ENCODE measurements at places on chromosomes 5 and 9. TPM values are rescaled to one million over a fixed set of nuclear protein-coding genes. Genes with fewer than 3 reads are reported as not detected.
A peak's percentile ranks its signal among the peaks of the same experiment; 100 is the strongest.

- DNase-seq, result no peak
These were observed 112.3 kb downstream of the SMARCA2 start for GRCh38 chr9:2127486-2127885.

- no peak for DNase-seq
These were observed 2.0 kb downstream of the AGPAT2 start for GRCh38 chr9:136685216-136685615.

DNA sequence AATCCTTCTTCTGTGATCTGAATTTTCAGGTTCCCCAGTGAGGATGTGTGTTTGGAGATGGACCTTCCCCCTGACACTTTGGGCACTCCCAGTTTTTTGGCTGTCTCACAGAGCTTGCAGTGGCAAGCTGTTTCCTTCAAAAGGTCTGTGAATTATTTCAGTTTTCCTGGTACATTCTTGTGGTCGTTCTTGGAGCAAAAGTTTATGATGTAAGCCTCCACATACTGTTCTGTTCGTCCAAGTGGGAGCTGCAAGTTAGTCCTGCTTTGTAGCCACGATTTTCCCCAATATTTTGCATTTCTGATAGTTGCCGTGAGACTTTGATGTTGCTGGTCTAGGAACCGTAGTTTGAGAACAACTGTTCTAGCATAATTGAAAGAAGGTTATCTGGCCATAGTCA is 88.3 kb downstream of the MTAP start:
- DNase-seq, result no peak

DNA sequence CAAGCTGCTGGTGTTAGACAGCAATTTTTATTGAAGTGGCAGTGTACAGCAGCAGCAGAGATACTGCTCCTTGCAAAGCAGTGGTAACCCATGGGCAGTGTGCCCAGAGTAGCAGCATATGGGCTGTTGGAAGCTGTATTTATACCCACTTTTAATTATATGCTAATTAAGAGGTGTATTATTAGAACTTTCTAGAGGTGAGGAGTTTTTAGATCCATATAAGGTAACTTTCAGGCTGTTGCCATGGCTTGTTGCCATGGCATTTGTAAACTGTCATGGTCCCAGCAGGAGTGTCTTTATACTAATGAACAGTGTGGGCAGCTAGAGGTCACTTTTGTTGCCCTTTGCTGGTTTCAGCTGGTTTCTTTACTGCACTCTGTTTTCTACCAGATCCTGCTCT is 3.7 kb upstream of the PJA2 start:
- DNase-seq, result no peak

- DNase-seq, result peak; percentile 30
These were observed 618 bp downstream of the TNPO1 start for GRCh38 chr5:72817076-72817481.

GRCh38 chr9:108536836-108537601 is 318.8 kb downstream of the ACTL7B start:
- DNase-seq, result no peak

DNA sequence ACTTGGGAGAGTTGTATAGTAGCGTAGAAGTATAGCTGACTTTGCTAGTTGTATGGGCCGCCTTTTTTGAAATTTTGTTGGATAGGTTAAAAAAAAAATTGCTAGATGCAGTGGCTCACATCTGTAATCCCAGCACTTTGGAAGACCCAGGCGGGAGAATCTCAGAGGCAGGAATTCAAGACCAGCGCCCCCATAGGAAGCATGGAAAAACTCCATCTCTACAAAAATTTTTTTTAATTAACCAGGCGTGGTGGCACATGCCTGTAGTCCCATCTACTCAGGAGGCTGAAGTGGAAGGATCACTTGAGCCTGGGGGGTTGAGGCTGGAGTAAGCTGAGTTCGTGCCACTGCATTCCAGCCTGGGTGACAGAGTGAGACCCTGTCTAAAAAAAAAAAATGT is 59.2 kb downstream of the SMC5 start:
- no peak for DNase-seq

GRCh38 chr5:137022725-137023124 is 476.4 kb downstream of the SPOCK1 start:
- no peak for DNase-seq

The GDNF gene
- total RNA-seq, result not detected

The CARTPT gene
- 2.9 TPM for total RNA-seq
